Aorta (tissue), 5 donors: ENCODE measurements at places on chromosomes 6 and 20.

GRCh38 chr20:513429-513828 lies 30.2 kb downstream of the CSNK2A1 start:
- DNase-seq = no peak

GRCh38 chr6:87914637-87915395 lies 132.8 kb upstream of the SPACA1 start:
- no peak for DNase-seq

GRCh38 chr20:14866841-14867514 lies 529.6 kb upstream of the FLRT3 start:
- no peak for DNase-seq

GRCh38 chr20:12012241-12013222 lies 94.8 kb downstream of the BTBD3 start:
- DNase-seq = no peak

GRCh38 chr20:21103582-21104465 lies 2.3 kb downstream of the LINC00237 start:
- no peak for DNase-seq

DNA sequence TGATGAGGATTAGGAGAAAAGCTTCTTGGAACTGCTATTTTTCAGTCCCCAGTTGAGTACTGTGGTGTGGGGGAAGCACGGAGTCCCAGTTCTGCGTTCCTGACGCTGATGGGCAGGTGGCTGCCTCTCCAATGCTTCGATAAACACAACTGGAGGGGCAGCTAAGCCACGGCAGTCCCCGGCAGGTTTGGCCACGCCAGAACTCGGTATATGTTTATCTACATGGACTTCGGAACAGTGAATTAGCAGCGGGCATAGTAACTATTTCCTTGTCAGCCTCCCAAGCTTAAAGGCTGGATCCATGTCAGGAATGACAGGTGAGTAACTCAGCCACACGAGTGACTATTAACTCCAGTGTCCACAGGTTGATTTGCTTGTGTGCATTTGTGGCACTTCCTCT lies 354.4 kb downstream of the ZFAND3 start:
- no peak for DNase-seq

DNA sequence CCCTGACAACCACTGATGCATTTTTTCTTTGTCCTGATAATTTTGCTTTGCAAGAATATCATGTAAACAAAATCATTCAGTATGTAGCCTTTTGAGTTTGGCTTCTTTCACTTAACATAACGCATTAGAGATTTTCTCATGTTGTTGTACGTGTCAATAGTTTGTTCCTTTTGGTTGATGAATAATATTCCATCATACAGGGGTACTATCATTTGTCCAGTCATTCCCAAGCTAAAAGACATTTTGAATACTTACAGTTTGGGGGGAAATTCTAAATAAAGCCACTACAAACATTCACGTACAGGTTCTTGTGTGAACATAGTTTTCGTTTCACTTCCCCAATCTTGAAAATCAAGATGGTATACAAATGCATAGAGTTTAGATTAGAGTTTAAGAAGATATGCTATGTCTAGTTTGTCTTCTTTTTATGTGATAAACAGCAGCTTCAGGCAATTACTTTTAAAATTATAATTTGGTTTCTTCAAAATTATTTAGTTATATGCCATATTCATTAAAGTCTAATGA lies 5.2 kb downstream of the HAO1 start:
- DNase-seq = no peak

DNA sequence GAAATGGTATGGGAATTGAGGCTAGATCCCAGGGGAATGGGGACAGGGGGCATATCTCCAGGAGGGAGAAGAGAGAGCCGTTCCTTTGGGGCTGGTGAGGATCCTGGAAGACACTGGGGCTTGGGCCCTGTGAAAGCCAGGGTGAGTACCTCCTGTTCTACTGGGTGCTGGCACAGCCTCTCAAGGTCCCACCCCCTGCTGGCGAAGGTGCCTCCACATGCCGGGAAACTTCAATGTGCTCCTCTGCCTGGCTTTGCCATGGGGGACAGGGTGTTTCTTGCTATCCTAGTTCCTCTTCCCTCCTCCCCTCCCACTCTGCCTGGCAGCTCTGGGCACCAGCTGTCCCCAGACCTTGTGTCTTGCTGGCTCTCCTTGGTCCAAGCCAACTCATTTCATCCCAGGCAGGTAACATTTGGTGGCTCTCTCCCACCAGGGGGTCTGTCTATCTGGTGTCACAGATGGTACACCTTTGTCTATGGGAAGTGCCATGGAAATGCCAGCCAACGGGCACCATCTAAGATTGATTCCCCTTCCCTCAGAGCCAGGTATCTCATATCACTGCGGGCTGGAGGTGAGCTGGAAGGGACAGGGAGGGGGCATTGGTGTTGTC lies 56.8 kb downstream of the MDGA1 start:
- no peak for DNase-seq

DNA sequence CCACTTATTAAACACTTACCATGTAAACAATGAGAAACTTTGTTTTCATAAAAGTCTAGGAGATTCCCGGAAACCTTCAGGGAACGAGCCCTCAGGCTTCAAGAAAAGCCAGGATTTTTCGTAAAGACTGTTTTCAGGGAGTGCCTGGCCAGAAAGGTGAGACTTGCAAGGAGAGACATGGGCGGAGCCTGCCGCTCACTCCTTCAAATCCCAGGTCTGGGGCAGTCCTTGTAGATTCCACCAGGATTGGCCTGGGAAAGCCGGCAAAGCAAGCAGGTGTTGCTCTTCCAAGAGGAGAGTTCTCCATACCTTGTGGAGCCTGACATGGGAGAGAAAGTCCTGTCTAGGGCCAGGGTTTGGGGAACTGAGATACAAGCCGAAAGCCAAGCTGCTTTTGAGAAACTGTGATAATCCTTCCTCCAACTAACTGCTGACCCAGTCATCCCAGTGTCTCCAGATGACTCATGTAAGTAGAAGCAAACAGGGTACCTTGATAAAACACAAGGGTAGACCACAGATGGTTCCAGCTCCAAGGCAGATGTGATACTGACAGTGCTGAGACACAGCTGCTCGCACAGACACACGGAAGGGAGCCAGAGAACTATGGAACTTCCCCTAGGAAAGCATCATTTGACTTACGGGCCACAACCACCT lies 69.4 kb upstream of the NAA20 start:
- DNase-seq = no peak

DNA sequence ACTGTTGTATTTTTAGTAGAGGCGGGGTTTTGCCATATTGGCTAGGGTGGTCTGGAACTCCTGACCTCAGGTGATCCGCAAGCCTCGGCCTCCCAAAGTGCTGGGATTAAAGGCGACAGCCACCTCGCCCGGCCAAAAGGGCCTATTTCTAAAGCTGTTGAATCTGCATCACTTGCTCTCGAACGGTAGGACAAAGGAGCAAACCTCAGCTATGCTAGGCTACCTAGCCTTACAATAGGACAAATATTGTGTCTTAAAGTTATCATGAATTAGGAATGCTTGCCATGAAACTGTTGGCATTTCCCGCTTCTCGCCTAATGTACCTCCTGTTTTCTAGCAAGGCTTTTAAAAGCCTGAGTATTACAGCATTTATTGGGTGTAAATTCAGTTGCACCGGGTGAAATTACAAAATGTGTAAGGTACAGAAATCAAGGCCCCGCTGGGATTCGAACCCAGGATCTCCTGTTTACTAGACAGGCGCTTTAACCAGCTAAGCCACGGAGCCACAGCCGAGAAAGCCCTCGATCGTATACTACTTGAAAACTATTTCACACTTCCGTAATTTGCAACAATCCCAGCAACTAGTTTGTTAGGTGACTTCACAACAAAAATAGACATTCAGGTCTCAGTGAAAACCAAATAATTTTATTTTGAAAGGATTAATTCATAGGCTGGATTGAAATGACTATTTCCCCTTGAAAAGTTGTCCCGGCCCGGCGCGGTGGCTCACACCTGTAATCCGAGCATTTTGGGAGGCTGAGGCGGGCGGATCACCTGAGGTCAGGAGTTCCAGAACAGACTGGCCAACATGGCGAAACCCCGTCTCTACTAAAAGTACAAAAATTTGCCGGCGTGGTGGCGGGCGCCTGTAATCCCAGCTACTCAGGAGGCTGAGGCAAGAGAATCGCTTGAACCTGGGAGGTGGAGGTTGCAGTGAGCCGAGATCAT lies 211.6 kb upstream of the ZNF184 start:
- no peak for DNase-seq

DNA sequence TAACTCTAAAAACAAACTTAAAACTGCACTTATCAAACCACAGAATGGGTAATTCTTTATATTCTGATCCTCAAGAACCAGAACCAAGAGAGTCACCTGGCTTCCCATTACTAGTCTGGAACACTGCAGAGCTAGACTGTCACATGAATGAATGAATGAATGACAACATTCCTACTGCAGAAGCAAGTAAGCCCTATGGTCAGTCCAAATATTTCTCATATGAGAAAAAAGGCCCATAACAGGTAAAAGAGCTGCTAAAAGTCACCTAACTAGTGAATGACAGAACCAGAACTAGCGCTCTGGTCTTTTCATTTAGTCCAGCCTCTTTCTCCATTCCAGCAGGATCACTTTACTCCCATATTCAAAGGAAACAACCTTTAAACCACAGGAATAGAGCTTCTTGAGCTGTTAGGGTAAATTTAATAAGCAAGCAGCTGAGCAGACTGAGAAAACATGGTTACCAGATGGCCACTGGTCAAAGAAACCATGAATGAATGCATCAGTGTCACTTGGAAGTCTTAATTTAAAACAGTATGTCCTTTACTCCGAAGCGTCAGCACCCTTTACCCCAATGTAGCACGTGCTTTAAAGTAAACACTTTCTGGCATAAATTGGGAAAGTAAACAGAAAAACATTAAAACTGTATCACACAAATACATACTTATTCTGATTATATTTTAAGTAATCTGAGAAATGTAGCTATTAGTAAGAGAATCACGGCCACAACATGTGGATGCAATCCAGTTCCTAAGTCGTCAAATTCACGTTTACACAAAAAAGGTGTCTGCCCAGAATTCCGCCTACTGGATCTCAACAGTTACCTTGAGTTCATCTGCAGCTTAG lies 1.4 kb downstream of the PREP start:
- no peak for DNase-seq

DNA sequence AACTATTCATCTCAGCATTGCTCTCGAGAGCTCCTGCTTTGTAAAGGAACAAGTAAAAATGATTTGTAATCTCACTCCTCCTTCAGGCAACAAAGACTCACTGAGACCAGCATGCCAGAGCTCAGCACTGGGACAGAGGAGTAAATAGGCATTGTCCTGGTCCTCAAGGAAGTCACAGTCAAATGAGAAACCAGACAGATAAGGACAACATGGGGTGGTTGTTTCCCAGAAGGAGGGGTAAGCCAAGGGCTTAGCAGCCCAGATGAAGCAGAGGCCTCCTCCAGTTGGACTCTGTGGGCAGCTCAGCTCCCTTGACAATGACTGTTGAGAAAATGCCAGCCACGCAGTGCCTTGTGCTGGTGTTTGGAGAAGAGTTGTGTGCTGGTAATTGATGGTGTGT lies 425.7 kb upstream of the CHD6 start:
- no peak for DNase-seq

DNA sequence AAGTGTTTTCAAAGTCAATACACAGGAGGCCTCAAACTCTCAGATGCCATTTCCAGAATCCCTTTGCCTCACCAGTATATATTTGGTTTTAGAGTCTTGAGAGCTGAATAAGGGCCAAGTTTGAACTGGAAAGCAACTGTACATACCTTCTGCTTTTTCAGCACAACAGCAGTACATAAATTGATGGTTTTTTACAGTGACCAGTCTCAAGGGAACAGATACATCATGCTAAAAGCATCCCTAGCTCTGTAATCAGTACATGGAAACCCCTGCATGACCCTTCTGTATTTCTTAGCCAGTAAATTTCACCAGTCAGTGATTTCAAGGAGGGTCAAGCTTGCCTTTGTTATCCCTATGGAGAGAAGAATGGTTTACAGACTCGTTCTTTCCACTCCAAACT lies 40.6 kb upstream of the ECHDC1 start:
- no peak for DNase-seq

GRCh38 chr20:47089151-47089550 lies 194.5 kb downstream of the EYA2 start:
- DNase-seq = no peak
